ENCODE measurements at places on chromosomes 5 and 9. TPM values are rescaled to one million over a fixed set of nuclear protein-coding genes. Genes with fewer than 3 reads are reported as not detected.

GRCh38 chr5:92775711-92776615 lies 805.1 kb downstream of the NR2F1-AS1 start:
- DNase-seq = no peak

- DNase-seq = no peak
Observed at GRCh38 chr9:128365525-128365924, 5.6 kb upstream of the URM1 start.

DNA sequence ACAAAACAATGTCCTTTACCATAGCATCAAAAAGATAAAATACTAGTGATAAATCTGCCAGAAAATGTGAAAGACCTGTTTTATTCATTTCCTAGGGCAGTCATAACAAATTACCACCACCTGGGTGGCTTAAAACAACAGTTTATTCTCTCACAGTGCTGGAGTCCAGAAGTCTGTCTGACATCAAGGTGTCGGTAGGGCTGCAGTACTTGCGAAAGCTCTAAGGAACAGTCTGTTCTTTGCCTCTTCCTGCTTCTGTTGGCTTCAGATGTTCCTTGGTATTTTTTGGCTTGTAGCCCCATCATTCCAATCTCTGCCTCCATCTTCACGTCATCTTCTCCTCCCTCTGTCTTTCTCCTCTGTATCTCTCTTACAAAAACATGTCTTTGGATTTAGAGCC lies 51.0 kb downstream of the PTPDC1 start:
- no peak for DNase-seq

- no peak for DNase-seq
Observed at GRCh38 chr9:75979362-75979761, 88.9 kb downstream of the PCSK5 start.

The CD72 gene
- total RNA-seq = 2.7 TPM
